CD4-positive, alpha-beta T cell treated with Interleukin-1 beta for 1 hour (primary cell): ENCODE measurements at places on chromosomes 5 and 9.

- no peak for DNase-seq
Observed at GRCh38 chr5:21810737-21811316, 1042.3 kb downstream of the CDH12 start.

- DNase-seq, result no peak
Observed at GRCh38 chr5:136458481-136458880, 93.1 kb upstream of the TRPC7 start.

- no peak for DNase-seq
Observed at GRCh38 chr9:113887436-113887835, 11.3 kb downstream of the ZNF618 start.

DNA sequence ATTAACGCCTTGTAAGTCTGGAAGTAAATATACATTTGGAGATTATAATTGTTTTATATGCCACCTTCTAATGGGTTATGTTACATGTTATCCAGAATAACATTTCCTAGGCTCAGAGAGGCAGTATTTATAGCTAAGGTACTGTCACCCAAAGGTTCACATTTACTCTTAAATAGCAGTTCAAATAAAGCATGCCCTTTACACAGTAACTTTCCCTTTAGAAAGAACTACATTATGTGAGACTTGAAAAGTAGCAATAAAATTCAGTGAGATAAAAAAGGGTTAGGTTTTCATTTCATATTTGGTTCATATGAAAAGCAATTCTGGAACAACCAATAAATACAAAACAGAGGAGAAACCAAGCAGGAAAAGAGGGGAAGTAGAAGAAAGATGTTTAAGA is 35.1 kb downstream of the SKIC3 start:
- no peak for DNase-seq

DNA sequence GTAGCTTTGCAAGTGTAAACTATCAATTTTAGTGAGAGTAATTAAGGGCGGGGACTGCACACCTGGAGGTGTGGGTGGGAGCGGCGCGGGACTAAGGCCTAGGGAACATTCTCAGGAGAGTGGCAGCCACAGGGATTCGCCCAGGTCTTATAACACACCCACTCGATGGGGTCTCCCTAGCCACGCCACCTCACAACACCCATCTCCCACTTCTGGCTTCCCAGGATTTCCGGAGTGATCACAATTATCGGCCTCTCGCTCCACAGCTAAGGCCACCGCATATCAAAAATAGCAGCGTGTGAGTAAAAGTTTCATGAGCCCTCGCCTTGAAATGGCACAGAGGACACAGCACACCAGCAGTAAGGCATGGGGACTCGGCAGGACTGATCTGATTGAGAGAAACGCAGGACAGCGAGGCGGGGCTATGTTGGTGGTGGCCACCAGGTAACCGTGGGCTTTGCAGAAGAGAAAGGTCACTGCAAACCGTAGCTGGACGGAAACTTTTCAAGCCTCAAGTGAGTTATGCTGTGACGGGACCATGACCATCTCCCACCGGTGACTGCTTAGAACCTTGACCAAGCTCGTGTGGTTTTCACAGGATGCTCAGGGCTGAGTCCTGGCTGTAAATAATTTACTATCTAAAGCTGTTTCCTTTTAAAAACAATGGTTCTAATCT is 1.1 kb upstream of the LPAR1 start:
- no peak for DNase-seq

GRCh38 chr5:51621156-51621555 is 237.9 kb downstream of the ISL1 start:
- no peak for DNase-seq

DNA sequence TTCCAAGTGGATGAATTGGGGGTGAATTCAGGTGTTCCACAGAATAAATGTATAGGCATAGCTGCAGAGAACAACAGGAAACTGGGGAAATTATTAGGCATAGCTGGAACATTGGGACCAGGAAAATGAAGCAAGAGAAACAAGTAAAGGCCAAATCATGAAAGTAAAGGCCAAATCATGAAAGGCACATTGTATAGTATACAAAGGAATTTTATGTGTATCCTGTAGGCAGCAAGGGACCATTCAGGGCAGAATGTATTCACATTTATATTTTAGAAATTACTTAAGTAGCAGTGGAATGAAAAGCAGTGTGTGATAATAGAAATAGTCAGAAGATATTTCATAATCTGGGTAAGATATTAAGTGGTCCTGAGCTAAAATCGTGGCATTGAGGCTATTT is 127.3 kb upstream of the GRHPR start:
- DNase-seq, result no peak

DNA sequence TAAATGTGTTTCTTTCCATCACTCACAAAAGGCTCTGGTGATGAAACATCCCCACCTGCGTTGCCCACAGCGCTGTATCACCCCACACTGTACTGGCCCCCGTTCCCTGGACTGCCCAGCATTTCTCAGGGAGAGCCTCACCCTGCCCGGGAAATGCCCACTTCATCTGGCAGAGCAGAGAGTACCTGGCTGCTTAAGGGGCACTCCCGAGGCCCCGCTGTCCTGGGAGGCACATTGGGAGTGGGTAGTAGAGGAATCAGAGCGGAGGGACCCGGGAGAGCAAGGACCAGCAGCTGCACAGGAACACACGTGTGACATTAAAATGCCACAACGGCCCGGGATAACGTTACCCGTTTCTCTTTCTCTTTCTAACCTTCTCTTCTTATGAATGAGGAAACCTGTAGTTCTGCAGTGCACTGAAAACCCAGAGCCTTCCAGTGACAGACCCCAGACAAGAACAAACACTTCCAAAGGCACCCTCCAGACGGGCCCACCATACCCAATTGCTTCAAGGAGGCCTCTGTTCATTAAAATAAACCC is 110.0 kb downstream of the ROR2 start:
- no peak for DNase-seq

GRCh38 chr5:112570708-112571444 is 151.8 kb upstream of the EPB41L4A start:
- no peak for DNase-seq

DNA sequence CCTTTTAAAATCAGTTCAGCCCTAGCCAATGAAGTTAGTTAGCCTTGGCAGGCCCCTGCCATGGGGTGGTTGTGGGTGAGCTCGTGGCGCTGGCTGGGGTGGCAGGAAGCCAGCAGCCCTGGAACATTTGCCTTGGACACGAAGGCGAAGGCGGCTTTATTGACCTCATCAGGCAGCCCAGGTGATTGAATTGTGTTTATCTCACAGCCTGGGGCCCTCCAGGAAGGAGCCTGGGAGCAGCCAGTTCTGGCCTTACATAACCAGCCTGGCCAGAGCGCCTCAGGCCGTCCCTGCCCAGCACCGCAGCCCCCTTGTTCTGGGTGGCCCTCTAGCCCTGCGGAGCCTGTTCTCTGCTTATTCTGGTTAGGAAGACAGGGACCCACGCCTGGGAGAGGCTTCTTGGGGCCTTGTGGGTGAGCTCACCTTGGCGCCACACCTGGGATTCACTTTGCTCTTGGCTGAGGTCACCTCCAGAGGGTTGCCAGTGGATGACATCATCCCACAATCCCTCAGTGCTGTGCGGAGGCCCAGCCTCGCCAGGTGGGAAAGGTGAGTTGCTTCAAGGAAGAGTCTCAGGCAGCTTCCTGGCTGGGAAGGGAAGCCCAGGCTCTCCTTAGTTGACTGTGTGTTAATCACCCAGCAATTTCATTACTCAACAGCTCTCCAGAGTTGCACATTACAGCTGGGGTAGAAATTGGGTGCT is 54.4 kb upstream of the RPL26L1 start:
- DNase-seq, result no peak

- no peak for DNase-seq
Observed at GRCh38 chr9:105881021-105881420, 186.7 kb downstream of the TMEM38B start.

DNA sequence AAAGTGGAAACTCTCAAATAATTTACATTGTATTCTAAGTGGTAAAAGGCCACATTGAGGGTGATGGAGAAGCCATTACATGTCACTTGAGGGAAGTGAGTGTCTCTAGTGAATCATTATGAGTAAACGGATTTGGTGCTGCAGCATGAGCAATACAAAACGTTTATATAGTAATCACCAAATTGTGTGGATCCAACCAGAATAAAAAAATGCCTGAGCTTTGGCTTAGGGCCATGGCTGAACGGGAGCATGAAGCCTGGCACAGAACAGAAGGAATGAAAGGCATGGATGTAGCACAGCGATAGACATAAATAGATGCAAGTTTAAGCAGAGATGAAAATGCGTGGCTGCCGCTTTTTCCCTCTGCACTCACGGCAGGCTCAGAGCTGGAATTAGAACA is 58.3 kb downstream of the PTTG1 start:
- DNase-seq, result no peak

- no peak for DNase-seq
Observed at GRCh38 chr5:176743136-176743861, 67.1 kb upstream of the UNC5A start.

GRCh38 chr5:91888810-91889209 is 505.7 kb upstream of the ARRDC3 start:
- no peak for DNase-seq

- no peak for DNase-seq
Observed at GRCh38 chr5:17816944-17817343, 182.7 kb downstream of the TAF11L14 start.

DNA sequence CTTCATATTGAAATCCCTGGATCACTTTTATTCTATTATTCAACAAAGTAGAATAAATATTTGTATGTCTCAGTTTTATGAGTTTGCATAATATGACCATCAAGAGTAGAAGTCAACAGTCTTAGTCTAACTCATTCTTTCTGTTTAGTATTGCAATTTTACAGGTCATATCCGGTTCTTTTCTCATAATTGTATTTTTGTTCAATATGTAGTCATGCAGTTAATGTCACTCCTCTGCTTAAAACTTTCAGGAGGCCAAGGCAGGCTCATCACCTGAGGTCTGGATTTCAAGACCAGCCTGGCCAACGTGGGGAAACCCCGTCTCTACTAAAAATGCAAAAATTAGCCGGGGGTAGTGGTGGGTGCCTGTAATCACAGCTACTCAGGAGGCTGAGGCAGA is 148.4 kb upstream of the TRPM3 start:
- no peak for DNase-seq

DNA sequence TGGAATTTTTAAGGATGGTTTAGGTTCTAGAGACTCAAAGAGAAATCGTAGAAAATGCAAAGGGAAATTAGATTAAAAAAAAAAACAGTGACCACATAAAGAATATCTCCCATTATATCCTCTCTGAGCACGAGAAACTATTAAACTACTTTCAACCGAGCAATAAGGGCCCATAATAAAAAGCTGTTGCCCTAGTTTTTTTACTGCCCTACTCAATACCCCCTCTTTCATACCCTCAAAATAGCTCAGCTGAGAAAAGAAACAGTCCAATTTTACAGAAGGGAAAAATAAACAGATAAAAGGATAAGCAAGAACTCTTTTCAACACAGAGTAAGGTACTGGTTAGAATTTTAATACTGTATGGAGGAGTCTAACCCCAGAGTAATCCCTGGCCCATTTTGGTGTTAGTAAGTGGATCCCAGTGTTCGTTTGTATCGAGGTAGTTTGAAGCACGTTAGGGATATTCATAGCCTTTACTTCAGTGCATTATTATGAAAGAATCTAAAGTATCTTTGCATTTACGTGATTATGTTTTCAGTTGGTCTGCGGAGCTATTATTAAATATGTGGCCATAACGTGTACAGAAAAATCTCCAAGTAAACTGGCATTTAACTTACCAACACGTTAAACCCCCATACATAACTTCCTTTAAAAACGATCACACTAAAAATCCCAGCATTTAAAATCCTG is 980 bp upstream of the RHOBTB3 start:
- DNase-seq, result no peak

- DNase-seq, result no peak
Observed at GRCh38 chr5:95667061-95667618, 15.7 kb downstream of the SPATA9 start.

DNA sequence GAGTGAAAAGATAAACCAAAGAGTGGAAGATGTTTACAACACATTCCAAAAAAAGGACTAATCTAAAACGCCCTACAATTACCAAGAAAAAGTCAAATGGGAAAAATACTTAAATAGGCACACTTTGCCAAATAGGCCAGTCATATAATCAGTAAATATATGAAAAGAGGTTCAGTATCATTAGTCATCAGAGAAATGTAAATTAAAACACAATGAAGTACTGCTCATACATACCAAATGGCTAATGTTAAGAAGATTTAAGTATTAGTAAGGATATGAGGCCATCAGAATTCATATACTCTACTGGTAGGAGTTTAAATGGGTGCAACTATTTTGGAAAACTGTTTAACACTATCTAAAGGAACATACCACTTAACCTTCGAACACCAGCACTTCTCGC is 47.6 kb downstream of the ZDHHC21 start:
- no peak for DNase-seq

- DNase-seq, result no peak
Observed at GRCh38 chr5:84622461-84622860, 237.8 kb upstream of the EDIL3 start.

GRCh38 chr5:98727686-98728085 is 45.8 kb upstream of the RGMB start:
- no peak for DNase-seq

DNA sequence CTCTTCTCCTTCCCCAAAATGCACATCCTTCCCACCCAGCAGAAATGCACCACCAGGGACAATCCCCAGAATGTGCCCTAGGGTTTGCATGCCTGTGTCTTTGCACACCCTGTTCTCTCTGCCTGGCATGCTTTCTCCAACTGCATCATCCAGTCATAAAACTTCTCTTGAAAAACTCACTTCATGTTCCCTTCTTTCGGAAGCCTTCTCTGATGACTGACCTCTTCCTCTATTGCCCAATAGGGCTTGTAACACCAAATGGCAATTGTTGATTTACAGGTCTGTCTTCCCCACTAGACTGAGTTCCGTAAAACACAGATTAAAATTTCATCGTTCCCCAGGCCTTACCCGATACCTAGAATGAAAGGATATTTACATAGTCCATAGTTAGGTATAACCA is 83.1 kb upstream of the SPOCK1 start:
- DNase-seq, result no peak

GRCh38 chr5:110063640-110064602 is 374.2 kb downstream of the MAN2A1 start:
- DNase-seq, result no peak

GRCh38 chr9:27925815-27926214 is 352.5 kb upstream of the C9orf72 start:
- no peak for DNase-seq

- no peak for DNase-seq
Observed at GRCh38 chr5:178155065-178155464, 1.4 kb upstream of the NHP2 start.

DNA sequence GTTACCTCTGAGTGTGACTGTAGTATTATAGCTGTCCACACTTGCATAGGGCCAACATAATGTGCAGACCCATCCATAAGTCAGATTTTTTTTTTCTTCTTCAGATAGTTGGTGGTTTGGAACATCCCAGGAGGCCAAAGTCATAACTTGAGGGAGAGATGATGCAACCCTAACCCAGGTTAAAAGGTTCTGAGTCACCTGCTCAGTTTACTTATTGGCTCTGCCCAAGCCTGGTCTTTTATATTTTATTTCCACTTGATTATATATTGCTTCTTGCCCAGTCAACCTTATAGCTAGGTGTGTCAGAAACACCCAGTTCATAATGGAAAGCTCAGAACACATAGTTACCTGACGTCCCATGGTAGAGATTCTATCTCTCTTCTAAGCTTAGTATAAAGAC is 113.1 kb upstream of the PCSK1 start:
- no peak for DNase-seq

- DNase-seq, result no peak
Observed at GRCh38 chr5:167049043-167049663, 1242.3 kb upstream of the WWC1 start.
